ENCODE measurements at places on chromosomes 13 and 19.

- DNase-seq: no peak
Measured at GRCh38 chr13:45784755-45785675, 66.5 kb downstream of the SIAH3 start.

DNA sequence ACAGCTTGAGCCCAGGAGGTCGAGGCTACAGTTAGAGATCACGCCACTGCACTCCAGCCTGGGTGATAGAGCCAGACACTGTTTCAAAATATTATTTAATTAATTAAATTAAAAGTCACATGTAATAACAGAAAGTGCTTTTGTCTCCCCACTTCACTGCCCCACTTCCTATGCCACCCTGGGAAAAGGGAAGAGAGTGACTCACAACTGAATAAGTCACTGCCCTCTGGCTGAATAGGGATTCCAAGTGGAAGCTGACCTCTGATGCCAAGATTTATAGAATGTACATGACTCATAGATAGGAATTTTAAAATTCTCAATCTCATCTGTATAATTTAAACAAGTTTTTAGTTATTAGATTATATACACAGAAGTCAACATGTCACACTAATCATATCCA is 22.2 kb upstream of the ERVV-1 start:
- DNase-seq: no peak

DNA sequence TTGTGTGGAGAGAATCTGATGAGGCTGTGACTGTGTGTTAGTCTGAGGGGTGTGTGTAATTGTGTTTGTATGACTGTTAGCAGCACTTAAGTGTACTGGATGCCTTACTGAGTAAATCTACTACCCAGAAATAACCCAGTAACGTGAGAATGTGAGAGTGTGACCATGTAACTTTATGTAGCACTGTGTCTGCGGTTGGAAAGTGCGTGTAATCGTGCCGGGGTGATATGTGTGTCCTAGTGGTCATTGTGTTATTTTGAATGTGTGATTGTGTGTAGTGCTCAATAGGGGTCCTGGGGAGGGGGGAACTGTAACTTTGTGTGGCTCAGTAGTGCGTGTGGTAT is 550 bp downstream of the ZNF383 start:
- DNase-seq: no peak

GRCh38 chr13:112959206-112959605 is 9.8 kb upstream of the MCF2L start:
- no peak for DNase-seq

DNA sequence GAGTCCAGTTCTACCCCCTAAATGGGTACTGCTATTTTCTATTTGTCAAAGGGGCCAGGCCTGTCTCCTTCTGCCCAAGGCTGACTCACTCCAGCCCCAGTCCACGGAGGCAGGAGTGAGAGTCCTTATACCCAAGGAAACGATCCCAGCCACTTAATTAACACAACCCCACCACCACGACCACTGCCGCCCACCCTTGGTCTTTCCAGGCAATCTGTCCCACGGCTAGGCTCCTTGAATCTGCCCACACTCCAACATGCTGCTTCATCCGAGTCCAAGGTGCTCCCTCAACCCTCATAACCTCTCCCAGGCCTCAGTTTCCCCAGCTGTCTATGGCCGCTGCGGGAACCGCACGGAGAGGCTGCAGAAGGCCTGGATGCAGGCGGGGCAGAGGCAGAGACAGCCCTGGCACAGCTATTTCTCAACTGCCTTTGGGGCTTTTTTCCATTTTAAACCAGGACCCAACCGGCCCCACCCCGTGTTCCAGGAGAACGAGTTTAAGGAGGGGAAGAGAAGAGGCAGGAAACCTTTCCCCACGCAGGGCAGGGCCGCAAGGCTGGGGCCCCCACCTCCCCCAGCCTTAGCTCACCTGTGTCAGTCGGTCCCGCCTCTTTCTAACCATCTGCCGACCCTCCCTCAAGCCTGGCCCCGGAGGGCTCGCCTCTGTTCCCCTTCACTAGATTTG is 746 bp downstream of the RAB3D start:
- no peak for DNase-seq

GRCh38 chr13:51644654-51645053 is 60.4 kb downstream of the WDFY2 start:
- DNase-seq: no peak

Measured in stimulated activated CD4-positive, alpha-beta T cell treated with anti-CD3 and anti-CD28 coated beads, Interleukin-12 subunit alpha, Interleukin-12 subunit beta, amount 100 ng/mL, for 4 hours (primary cell).